Stimulated activated effector memory CD8-positive, alpha-beta T cell treated with anti-CD3 and anti-CD28 coated beads, Interleukin-12 subunit alpha, Interleukin-12 subunit beta, amount 100 ng/mL, for 72 hours (primary cell): ENCODE measurements at places on chromosomes 16 and 17.

- DNase-seq, result no peak
Observed at GRCh38 chr16:3028716-3029319, 5.0 kb downstream of the THOC6 start.

DNA sequence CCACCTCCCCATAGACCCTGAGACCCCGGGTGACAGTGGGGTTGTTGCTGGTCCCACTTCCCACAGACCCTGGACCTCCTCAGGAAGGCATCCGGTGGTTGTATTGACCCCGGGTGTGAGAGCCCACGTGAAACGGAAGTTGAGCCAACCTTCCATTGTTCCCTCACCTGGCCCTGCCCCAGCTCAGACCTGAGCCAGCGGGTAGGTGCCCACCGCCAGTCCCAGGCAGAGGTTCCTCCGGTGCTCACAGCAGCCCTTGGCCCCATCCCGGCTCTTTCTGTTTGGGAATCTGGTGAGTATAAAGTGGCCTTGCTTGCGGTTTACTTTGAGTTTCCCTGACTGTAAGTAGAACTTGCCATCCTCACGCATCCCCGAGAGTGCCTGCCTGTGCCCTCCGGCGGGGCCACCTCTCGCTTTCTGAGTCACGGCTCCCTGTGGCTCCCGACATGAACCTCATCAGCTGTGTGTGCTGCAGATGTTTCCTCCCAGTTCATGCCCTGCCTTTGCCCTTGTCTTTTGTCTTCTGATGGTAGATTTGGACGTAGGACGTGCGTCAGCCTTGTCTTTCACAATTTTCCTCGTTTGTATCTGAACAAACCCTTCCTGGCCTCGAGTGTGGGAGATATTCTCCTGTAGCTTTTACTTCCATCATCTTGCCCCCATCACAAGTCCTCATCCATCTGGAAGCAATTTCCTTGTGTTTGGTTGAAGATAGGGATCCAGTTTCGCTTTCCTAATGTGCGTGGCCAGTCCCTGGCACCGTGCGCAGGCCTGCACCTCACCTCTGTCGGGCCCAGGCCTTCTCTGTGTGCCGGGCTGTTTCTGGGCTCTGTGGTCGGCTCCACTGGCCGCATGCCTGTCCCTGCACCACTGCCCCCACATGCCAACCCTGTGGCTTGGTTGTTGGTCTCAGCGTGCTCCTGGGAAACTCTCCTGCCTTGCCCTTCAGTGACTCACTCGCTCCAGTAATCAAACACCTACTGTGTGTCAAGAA is 76.0 kb downstream of the METRNL start:
- DNase-seq, result peak; percentile 48

DNA sequence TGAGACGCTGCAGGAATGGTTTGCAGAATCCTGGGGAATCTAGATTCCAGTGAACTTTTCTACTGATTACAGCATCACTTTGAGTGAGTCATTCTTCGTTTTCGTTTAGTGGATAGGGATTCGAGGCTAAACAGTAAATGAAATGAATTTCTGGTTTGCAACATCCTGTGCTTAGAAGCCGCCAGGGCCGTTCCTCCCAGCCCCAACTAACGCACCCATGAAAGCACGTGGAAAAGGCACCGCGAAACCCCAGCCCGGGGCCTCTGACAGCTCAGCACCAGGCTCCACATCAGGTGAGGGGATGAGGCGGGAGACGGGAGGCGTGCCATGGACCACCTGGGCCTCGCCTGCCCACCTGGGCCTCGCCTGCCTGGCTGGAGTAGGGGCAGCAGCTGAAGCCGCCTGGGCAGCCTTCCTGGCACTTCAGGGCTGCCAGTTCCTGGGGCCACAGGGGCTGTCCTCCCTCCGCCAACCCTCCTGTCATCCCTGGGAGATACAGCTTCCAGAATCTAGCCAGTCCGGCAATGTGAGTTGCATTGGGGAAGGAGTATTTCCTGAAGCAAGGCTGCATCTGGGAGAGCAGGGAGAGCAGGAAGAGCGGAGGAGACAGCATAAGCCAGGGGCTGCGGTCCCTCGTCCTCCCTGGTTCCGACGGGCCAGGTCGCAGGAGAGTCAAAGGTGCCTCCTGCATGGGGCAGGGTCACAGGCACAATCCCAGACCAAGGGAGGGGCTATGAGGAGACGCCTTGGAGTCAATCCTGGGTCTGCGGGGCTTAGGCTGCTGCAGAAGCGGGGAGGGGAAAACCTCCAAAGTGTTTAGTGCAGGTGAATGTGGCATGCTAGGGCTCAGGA is 78.4 kb downstream of the RPH3AL start:
- DNase-seq, result no peak

DNA sequence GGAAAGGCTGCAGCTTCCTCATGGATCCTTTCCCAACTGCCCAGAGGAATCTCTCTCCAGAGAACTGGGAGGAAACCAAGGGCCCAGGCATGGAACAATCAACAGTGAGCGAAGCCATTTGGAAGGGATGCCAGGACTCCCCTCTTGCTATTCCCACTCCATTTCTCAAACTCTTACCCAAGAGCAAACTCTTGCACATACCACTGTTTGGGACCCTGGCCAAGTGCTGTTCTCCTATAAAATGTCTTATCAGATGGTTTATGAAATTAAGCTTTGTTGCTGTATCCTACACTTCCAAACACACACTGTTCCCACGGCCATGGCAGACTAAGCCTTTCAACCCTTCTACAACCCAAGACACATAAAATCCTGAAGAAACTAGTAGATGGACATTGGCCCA is 48.3 kb upstream of the AXIN2 start:
- no peak for DNase-seq

DNA sequence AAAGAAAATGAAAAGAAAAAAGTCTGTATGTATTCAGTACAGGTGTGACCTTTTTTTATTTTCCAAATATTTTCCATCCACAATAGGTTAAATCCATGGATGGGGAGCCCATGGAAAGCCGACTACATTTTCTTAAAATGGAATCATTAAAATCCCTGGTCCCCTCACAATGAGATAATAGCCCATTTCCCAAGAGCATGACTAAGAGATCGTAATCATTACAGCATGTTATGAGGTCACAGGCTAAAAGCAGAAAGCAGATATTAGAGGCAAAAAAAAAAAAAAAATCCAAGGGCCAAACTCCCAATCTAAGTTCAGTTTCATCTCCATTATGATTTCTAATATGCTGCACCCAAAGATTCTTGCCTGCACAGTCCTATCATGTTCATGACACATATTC is 44.7 kb downstream of the CYTH1 start:
- DNase-seq, result no peak

GRCh38 chr17:18950944-18951905 is 740 bp upstream of the SLC5A10 start:
- DNase-seq, result no peak

DNA sequence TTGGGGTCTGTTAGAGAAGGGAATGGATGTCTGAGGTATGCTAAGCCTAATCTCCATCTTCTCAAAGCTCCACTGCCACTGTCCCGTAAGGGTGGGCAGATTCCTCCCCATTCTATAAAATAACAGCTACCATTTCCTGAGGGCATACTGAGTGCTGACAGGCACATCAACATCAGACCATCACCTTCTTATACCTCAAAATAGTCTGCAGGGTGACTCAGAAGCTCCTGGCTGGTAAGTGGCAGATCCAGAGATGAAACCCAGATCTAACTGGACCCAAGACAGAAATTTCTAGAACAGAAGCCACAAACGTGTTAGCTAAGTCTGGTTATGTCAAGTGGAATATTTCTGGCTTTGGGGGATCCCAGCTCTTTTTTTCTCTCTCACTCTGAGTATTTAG is 548.0 kb downstream of the WWOX start:
- no peak for DNase-seq

DNA sequence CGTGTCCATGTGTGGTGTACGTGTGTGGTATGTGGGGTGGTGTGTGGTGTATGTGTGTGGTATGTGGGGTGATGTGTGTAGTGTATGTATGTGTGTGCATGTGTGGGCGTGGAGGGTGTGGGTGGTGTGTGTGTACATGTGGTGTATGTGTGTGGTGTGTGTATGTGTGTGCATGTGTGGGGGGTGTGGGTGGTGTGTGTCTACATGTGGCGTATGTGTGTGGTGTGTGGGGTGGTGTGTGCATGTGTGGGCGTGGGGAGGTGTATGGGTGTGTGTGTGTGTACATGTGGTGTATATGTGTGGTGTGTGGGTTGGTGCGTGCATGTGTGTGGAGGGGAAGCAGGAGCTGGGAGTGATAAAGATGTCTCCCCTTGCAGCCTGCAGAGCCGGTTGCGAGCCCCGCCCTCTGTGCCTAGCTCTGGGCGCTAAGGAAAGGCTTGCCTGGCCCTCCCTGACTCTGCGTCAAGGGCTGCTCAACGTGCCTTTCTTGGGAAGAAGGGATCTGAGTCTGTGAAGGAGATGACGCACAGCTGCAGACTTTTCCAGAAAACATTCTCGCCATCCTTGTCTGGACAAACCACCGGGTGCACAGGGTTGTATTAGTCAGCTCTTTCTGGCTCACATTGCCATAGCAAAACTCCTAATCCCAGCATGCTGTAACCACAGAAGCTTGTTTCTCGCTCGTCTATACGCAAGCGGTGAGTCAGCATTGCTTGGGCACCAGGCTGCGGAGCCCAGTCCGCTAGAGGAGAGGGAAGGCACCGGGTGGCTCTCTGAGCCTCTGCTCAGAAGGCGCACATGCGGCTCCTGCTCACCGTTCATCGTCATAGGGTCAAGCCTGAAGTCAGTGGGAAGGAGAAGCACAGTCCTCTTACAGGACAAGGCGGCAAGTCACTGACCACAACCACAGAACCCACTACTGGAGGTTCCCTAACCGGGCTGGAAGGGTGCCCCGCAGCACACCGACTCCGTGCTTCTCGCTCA is 2.0 kb upstream of the CD300H start:
- no peak for DNase-seq

DNA sequence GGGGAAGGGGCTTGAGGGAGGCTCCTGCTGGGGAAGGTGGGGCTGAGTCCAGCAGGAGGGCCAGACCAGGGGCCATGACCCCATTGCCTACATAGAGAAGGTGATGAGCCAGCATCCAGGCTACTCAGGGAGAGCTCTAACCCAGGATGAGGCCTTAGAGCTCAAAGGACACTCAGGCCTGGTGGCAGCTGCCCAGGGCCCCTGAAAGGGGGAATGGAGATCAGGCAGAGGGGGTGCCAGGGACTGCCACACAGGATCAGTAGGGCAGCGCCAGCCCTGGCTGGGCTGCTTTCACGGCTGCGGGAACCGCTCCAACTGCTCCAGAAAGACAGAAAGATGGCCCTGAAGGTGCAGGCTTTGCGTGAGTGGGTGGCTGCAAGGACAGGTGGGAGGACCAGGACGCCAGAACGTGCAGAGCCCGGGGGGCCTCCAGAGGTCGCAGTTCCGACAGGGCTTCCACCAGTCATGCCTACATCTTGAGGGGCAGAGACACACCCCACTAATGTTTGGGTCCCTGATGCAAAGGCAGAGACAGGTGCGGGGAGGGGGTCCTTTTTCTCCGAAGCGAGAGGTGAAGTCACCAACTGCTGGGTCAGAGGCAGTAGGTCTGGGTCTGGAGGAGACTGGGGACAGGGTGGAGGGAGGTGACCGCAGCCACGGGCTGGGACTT is 882 bp upstream of the ATP6V0C start:
- no peak for DNase-seq

- DNase-seq, result no peak
Observed at GRCh38 chr17:44854192-44854591, 6.5 kb downstream of the HIGD1B start.

DNA sequence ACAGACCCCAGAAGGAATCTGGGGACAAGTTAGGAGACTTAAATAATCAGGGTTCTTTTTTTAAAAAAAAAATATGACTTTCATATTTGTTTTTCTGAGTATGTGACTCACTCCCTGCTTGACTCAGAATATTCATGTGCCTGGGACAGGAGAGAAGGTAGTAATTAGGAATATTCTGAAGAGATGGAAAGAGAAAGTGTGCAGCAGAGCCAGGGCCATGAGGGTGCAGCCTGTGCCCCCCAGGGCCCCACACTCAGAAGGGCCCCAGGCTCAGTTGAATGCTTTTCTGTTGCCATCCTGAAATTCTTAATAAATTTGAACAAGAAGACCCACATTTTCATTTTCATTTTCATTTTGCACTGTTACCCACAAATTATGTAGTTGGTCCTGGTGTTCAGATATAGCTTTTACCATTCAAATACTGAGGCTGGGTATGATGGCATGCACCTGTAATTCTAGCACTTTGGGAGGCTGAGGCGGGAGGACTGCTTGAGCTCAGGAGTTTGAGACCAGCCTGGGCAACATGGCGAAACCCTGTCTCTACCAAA is 11.5 kb upstream of the LONP2 start:
- DNase-seq, result no peak

DNA sequence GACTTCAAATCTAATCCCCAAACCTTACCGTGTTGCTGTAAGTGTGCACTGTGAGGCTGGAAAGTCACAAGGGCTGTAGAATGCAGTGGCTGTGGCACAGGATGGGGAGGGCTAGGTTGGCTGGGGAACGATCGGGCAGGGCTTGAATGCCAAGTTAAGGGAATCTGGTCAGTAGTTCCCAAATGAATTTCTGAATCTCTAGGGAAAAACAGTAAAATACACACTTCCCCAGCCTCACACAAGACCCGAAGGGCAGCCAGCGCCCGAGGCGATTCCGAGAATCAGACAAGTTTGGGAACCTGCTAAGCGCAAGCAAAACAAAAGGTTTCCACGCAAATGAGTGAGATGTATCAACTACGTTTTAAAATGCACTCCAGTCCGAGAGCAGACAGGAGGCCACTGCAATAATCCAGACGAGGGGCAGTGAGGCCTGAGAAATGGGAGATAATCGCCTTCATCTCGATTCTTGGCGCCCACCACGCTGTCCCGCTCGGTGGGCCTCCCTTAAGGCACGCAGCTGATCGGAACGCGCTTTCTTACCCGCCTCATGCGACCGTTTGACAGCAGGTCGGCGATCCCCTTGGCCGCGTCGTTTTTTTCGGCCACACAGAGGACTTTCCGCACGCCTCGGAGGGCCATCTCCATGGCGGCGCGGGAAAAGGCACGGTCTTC is 599 bp downstream of the TOP3A start:
- DNase-seq, result no peak

GRCh38 chr16:85785927-85786326 is 13.4 kb downstream of the EMC8 start:
- no peak for DNase-seq

DNA sequence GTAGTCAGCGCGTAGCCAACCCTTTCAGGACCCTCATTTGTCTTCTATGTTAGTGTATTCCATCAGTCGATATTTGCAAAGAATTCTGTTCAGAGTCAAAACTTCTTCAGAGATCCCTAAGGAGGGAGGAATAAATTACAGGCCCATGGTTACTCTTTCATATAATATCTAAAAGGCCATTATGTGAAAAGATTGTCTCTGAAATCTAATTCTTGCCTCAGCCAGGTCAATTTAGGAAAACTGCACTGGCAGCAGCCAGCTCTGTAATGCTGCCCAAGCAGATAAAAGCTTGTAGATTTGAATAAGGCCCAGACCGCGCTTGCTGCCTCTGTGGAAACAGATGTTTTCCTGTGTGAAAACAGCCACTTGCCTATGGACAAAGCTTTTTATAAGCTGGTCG is 379.8 kb downstream of the CNTNAP4 start:
- DNase-seq, result no peak

GRCh38 chr16:70803319-70803718 is 2.4 kb upstream of the VAC14 start:
- no peak for DNase-seq

GRCh38 chr16:79253100-79253631 is 347.4 kb downstream of the MAF start:
- no peak for DNase-seq

- DNase-seq, result peak; percentile 79
Observed at GRCh38 chr16:528111-529011, 849 bp downstream of the CAPN15 start.

GRCh38 chr16:25084797-25085196 is 26.7 kb upstream of the LCMT1 start:
- DNase-seq, result no peak

GRCh38 chr16:27437946-27438345 is 36.0 kb downstream of the IL21R start:
- no peak for DNase-seq
